Neural crest cell (in vitro differentiated cells): ENCODE measurements at places on chromosomes 3 and 15.

- DNase-seq = no peak
Measured at GRCh38 chr3:43885908-43886618, 195.3 kb downstream of the ABHD5 start.

GRCh38 chr3:8206971-8207617, 294.5 kb upstream of the LMCD1 start:
- no peak for DNase-seq

DNA sequence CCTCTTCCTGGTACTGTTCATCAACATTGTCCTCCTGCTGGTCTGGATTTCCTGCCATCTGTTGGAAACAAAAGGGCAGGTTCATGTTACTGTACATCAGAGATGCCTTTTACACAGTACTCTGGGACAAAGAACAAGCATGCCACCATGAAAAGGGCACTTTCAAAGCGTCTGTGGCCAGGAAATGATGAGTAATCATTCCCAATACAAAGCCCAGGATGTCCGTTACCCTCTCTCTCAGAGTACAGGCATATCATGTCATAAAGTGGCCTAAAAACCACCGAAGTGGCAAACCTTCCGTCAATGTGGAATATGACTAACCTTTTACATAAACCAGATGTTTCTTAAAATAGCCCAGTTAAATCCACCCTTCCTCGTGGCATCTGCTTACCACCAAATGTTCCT, 71.2 kb downstream of the GOLIM4 start:
- DNase-seq = no peak

DNA sequence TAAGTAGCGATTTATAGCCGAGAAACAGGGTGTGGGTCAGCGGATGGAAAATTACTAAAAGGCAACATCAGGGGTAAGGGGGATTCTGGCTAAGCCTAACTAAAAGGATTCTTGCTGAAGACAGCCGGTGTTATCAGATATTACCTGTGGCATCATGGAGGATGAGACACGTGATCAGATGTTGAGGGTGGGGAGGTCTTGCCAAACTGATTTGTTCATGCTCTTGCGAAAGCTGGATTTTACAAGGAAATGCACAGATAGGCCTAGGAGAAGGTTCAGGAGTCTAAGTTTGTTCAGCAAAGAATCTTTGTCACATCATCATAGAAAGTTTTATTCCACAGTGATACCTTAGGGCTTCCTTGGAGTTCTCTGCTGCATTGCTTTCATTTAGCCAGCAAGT, 396.8 kb upstream of the TBL1XR1 start:
- DNase-seq = no peak

GRCh38 chr3:111538681-111539083, 3.3 kb upstream of the CD96 start:
- no peak for DNase-seq

DNA sequence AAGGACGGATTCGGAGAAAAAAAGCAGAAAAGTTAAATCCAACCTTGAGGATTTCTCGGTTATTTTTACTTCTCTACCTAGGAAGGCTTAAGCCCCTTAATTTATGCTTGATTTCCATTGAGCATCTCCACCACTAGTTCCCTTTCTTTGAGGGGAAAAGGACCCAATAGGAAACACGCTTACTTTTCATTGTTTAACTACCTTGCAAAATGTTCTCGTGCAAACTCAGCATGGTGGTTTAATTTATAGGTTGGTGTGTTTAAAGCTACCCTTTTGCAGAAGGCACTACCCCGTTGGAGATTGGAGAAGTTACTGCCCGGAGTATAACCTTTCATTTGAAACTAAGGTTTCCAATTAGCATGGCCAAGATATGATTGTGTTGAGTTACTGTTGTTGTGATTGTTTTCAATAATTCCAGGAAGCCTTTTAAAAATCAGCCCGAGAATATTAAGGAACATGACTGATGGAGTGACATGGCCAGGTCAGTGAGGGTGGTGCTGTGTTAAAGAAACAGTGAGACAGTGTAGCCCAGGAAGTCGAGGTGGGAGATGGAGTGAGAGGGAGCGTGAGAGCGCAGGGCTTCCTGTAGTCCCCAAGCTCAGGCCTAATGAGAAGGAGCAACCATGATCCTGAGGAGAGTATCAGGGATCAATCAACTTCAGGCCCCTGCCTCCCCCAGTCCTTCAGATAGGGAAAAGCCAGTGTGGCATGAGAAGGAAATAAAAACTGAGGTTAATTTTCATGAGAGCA, 76.6 kb downstream of the AQP9 start:
- DNase-seq = no peak
